ENCODE measurements at places on chromosomes 16 and 17.

DNA sequence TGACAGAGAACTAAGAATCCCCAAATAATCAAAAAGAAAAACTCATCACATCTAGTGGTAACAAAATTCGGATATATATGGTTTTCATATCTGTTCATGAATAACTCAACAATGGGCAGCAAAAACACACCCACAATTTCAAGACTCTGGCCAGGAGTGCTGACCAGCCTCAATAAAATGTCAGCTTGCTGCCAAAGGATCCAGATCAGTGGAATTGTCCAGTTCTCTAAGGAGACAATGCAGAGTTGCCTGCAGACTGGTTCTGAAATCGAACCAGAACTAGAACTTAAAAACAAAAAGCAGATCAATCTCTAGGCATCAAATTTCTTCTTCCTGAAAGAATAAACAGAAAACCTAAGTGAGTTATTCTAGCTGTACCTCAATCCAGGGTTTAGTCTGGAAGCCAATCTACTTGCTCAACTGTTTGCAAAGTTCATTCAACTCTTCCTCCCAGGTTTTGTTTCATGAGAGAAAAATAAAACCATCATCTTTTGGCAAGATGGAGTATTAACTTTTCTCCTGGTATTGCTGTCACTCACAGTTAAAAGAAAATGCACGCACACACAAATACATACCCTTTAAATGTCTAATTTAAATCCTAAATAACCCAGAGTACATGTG is 61.0 kb downstream of the CFDP1 start:
- no peak for DNase-seq

DNA sequence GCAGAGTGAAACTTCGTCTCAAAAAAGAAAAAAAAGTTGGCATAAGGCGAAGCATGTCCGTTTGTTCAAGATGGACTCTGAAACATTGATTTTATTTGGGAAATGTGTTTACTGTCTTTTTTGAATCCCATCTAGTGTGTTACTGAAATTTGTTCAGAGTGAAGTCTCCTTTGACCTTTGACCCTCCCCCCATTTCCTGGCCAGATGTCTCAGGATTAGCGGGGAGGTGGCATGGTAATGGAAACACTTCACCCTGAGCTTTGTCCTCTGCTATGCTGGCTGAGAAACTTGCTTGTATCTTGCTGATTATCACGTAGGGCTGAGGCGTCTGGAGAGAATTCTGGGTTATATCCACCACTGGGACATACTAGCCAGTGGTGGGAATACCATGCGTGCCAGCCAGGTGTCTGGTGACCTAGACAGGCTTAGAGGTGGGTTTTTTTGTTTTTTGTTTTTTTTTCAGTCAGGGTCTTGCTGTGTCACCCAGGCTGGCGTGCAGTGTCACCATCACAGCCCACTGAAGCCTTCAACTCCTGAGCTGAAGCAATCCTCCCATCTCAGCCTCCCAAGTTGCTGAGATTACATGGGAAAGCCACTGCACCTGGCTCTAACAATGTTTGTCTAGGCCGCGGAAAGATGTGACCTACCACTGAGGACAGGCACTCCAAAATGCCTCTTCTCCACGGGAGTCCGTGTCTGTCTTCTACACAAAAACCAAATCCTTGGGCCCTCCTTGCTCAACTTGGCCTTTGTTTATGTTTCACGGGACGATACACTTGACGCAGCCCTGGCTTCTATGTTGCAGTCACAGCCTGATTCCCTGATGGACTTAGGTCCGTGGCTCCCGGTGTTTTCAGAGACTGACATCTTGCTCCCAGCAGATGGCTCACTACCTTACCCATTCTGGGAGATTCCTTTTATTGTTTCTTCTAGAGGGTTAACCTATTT is 6.6 kb upstream of the GALK1 start:
- DNase-seq, result no peak

DNA sequence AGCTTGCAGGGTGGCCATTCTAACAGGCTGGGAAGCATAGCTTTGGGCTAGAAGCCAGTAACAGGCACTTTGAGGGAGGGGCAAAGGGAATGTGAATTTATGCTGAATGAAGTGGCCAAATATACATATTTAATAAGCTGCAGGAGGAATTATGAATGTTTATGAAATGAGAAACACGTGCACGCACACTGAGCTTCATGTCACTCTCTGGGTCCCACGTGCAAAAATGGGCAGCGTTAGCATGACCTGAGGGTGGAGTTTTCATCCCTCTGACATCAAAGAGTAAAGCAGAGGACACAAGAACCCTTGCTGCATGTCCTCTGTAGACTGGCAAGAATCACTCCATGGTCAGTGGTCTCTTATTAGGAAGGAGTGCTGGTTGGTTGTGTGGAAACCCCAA is 337.0 kb downstream of the UTP18 start:
- DNase-seq, result no peak

DNA sequence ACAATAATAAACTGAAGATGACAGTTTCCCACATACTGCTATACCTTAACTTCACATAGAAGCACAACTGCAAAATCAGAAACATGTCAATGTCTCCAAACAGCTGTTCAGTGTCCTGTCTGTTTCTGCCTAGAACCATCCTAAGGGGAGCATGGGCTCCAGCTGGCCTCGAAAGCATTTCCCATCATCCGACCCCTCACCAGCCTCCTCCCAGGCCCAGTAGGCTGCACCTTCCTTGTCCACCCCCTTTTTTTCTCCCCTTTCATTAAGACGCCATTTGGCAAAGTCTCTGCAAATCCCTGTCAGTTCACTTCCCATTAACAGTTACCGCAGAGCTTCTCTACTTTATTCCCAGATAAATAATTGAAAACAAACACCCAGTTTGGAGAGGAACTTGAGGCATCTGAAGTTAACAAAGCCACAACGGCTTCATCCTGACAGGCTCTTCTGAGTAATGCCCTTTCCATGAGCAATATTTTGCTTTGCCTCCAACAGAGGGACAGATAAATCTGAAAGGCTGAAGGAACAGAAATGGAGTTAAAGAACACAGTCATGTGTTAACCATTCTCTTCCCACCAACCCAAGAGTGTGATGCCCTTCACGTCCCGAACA is 65.3 kb downstream of the SLC39A11 start:
- DNase-seq, result no peak

GRCh38 chr17:8913879-8914278 is 46.4 kb upstream of the PIK3R6 start:
- DNase-seq, result no peak

- DNase-seq, result no peak
Observed at GRCh38 chr16:19644877-19645276, 73.2 kb downstream of the KNOP1 start.

DNA sequence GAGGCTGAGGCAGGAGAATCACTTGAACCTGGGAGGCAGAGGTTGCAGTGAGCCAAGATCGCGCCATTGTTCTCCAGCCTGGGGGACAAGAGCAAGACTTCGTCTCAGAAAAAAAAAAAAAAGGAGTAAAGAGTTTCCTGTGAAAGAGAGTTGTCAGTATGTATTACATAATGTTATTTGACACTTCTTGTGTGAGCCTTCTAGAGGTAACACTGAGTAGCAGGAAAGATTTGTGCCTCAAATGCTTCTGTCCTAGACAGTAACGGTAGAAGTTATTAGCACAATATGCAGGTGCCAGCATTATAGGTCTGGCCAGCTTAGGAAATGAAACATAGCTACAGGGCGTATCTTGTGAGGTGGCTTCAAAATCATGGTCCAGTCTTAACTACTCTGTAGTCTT is 6.2 kb downstream of the RPS6KB1 start:
- DNase-seq, result no peak

DNA sequence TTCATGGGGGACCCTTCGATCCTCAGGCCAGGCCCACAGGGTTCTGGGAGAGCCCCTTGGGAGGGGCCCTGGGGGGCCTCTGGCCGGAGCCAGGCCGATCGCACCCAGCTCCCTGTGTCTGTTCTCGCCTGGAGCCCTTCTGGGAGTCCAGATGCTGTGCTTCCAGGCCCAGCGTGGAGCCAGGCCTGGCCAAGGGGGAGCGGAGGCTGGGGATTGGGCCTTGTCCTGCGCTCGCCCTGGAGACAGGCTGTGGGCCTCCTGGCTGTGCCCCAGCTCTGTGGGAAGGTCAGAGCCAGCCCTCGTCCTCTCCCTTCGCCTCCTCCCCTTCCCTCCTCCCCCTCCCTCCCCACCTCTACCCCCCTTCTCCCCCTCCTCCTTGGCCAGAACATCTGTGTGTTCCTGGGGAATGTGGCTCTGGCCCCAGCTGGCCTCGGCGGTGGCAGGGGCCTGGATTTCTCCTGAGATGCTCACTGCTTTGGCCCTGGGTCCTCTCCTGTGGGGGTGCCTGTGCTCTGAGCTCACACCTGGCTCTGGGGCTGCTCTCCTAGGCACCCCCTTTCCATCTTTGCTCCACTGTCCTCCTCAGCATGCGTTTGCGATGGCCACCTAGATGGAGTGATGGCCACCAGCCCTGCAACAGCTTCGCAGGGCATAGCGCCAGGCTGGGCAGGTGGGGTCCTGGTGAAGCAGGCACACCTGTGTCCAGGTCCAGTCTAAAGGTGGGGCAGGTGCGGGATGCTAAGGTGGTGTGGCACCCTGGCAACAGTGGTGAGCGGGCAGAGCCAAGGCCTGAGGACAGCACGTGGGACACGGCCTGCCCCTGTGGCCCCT is 90.6 kb upstream of the CIBAR2 start:
- DNase-seq, result no peak

- DNase-seq, result no peak
Observed at GRCh38 chr16:8660841-8661301, 13.5 kb upstream of the ABAT start.

DNA sequence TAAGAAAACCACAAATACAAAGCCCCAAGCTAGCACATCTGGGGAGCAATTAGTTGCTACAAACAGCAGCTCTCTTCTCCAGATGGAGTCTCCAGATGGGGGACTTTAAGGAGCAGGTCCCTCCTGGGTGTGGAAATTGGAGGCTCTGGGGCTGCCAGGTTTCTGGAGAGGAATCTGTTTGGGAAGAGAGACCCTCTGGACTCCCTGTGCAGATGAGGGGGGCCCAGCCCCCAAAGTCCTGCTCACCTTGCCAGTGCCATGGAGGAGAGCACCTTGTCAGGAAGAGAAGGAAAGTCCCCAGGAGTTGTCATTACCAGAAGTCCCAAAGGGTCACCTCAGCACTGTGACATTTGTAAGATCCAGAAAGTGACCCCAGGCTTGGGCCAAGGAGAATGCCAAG is 14.8 kb downstream of the TEKT5 start:
- no peak for DNase-seq

DNA sequence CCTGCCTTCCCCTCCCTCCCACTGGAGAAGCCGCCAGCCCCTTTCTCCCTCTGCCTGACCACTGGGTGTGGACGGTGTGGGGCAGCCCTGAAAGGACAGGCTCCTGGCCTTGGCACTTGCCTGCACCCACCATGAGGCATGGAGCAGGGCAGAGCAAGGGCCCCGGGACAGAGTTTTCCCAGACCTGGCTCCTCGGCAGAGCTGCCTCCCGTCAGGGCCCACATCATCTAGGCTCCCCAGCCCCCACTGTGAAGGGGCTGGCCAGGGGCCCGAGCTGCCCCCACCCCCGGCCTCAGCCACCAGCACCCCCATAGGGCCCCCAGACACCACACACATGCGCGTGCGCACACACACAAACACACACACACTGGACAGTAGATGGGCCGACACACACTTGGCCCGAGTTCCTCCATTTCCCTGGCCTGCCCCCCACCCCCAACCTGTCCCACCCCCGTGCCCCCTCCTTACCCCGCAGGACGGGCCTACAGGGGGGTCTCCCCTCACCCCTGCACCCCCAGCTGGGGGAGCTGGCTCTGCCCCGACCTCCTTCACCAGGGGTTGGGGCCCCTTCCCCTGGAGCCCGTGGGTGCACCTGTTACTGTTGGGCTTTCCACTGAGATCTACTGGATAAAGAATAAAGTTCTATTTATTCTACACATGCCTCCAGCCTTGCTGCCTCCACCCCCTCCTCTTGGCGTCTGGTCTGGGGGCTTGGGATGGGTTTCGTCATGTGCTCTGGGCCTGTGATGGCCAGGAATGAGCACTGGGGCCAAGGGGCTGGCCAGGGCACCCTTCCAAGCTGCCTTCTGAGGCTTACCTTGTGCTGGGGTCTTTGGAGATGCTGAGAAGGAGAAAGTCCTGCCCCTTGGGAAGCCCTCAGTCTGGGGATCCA is 7.3 kb downstream of the GJD3 start:
- DNase-seq, result no peak

- no peak for DNase-seq
Observed at GRCh38 chr16:70418274-70418992, 20.5 kb downstream of the ST3GAL2 start.

GRCh38 chr17:72158895-72159885 is 38.4 kb downstream of the SOX9 start:
- DNase-seq, result no peak

DNA sequence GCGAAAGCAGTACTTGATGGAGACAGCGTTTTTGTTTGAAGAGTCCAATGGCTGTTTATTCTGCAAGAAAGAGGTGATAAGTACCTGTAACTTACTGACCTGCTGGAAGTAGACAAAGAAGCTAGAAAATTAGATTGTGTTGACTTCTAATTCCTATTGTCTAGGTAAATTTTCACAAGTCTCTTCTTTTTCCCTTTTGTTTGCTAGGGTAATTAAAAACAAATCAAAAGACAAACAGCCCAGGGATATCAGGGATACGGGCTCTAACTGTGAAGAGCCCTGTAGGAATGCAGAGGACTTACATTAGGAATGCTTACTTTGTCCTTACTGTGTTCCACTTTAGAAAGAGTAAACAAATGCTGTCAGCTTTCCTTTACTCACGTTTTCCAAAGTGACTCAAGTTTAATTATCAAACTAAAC is 7.0 kb downstream of the PSME3IP1 start:
- DNase-seq, result no peak

DNA sequence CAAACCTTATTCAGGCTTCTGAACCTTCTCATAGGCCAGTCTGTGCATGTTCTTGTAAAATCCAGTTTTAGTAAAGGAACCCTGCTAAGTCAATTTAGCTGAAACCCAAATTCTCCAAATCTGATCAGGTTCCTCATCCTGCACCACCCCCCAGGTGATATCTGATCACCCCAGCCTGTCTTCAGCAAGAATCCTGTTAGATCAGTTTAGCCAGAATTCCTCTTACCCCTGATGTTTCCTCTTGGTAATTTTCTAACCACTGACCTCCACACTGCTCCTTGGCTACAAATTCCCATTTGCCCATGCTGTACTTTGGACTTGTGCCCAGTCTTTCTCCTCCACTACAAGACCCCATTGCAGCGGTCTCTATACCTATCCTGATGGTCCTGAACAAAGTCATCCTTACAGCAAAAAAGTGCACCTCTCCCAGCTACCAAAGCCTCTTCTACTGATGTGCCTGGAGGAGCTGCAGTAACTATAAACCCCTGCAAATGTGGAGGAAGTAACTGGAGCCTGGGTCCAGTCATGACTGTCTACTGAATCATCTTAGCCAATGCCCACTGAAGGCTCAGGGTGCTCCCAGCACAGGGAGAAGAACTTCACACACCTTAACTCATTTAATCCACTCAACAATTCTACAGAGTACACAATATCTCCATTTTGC is 23.8 kb downstream of the TEX14 start:
- DNase-seq, result no peak

All from stimulated activated CD4-positive, alpha-beta T cell treated with anti-CD3 and anti-CD28 coated beads, TNF-alpha, amount 100 ng/mL, for 1 hour (primary cell).